ENCODE measurements at places on chromosomes 6 and 20. TPM values are rescaled to one million over a fixed set of nuclear protein-coding genes. Genes with fewer than 3 reads are reported as not detected.
A peak's percentile ranks its signal among the peaks of the same experiment; 100 is the strongest.

- peak; percentile 51 for DNase-seq
Measured at GRCh38 chr6:25056130-25056529, 120.4 kb upstream of the RIPOR2 start.

DNA sequence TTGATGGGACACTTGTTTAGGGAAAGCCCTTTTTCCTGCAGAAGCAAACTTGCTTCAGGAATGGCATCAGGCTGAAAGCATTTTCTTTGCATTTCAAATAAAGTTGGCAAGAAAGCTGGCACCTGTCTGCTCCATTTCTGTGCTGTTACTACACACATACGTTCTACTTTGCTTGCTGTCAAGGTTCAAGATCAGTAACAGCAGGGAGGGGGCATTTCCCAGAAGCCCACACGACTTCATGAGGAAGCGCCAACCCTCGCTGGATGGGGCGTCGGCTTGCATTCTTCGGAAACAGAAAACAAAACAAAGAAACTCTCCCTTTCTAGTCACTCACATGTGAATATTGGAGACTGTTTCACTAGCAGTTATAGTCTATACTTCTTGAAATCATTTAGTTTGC, 46.4 kb downstream of the AKAP12 start:
- DNase-seq, result no peak

ADGRB3 gene
- total RNA-seq, result not detected

RAET1L gene
- total RNA-seq, result not detected

DNA sequence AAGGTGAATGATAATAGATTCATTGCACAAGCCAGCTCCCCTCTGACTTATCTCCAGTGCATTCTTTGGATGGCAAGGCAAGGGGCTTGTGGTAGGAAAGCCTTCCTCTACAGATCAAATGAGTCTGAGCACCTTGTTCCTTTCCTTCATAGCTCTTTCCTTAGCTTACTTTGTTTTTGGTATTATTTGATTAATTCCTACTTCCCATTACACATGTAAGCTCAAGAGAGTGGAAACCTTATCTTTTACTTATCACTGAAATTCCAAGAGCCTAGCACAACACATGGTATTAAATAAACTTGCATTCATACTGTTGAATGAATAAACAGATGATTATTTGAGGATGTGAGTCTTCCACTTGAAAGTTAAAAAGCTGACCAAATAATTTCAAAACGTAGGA, 41.7 kb downstream of the FRK start:
- DNase-seq, result no peak
